ENCODE measurements at places on chromosomes 4 and X.

DNA sequence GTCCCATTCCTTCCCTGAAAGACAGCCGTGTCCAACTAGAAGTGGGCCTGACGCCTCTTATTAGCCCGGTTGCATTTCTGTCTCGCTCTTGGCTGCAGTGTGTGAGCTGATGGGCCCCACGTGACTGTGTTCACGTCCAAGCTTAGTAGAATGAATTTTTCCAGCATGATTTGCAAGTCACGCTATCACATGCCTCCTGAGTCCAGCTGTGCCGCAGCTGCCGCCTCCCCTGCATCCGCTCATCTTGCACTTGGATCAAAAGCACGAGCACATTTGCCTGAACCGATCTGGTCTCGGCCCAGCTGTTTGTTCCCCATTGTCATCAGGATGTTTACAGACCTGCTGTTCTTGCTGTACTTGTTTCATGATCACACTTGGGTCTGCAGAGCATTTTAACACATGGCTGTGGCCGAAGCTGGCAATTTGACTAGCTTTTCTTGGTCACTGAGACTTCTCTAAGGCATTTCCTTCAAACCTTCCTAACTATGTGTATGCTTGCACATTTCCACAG, 126.5 kb downstream of the KIT start:
- H3K4me1 ChIP-seq, result peaks cover 13% of the 10 kb centered on the region
- no peak overlapping the region for H3K4me3 ChIP-seq
- no peaks in the 10 kb centered on the region for H3K36me3 ChIP-seq
- peak overlapping the region; percentile 57 for H3K27ac ChIP-seq
- peaks cover 2% of the 10 kb centered on the region for H3K27me3 ChIP-seq

GRCh38 chr4:124173912-124174311, 538.6 kb downstream of the ANKRD50 start:
- H3K27me3 ChIP-seq, result no peaks in the 10 kb centered on the region
- DNase-seq, result no peak
- H3K4me3 ChIP-seq, result no peak overlapping the region
- peaks cover 23% of the 10 kb centered on the region for H3K4me1 ChIP-seq

GRCh38 chr4:1204828-1205585, 32.6 kb upstream of the SPON2 start:
- H3K36me3 ChIP-seq, result no peaks in the 10 kb centered on the region
- H3K4me1 ChIP-seq, result peaks cover 60% of the 10 kb centered on the region
- no peak overlapping the region for H3K27ac ChIP-seq
- H3K27me3 ChIP-seq, result no peaks in the 10 kb centered on the region
- peak; percentile 69 for DNase-seq

- H3K27me3 ChIP-seq, result no peaks in the 10 kb centered on the region
- DNase-seq, result no peak
- H3K36me3 ChIP-seq, result peaks cover 21% of the 10 kb centered on the region
- H3K4me1 ChIP-seq, result peaks cover 41% of the 10 kb centered on the region
- no peak overlapping the region for H3K27ac ChIP-seq
Measured at GRCh38 chr4:6703786-6704185, 5.9 kb downstream of the MRFAP1L1 start.

GRCh38 chr4:15907430-15907829, 31.1 kb downstream of the FGFBP1 start:
- no peaks in the 10 kb centered on the region for H3K4me1 ChIP-seq
- H3K27ac ChIP-seq, result no peak overlapping the region
- DNase-seq, result no peak
- peaks cover 1% of the 10 kb centered on the region for H3K36me3 ChIP-seq
- no peak overlapping the region for H3K4me3 ChIP-seq

GRCh38 chrX:40088803-40089540, 8.8 kb downstream of the BCOR start:
- H3K4me3 ChIP-seq, result no peak overlapping the region
- peaks cover 64% of the 10 kb centered on the region for H3K4me1 ChIP-seq
- H3K27ac ChIP-seq, result peak overlapping the region; percentile 66
- no peaks in the 10 kb centered on the region for H3K36me3 ChIP-seq

DNA sequence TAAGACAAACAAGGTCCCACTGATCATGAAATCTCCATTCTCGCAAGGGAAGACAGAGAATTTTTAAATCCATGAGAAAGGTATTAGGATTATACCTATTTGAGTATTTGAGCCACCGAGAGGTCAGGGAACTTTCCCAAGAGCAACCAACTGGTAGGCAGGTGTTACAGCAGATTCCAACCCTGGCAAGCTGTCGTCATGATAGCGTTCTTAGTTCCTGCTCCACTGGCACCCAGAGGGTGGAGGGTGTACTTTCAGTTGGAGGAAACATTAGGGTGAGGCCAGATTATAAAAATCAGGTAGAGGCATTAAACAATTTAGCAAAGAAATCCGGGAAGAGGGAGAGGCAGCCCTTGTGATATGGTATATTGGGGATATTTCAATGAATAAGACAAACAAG, 23.3 kb downstream of the COQ2 start:
- H3K27ac ChIP-seq, result no peak overlapping the region
- peaks cover 3% of the 10 kb centered on the region for H3K36me3 ChIP-seq
- no peak overlapping the region for H3K4me3 ChIP-seq
- DNase-seq, result no peak
- H3K27me3 ChIP-seq, result no peaks in the 10 kb centered on the region

All from chondrocyte (in vitro differentiated cells).